Suprapubic skin (tissue), 4 donors: ENCODE measurements at places on chromosomes 16 and 17. TPM values are rescaled to one million over a fixed set of nuclear protein-coding genes. Genes with fewer than 3 reads are reported as not detected.

DNA sequence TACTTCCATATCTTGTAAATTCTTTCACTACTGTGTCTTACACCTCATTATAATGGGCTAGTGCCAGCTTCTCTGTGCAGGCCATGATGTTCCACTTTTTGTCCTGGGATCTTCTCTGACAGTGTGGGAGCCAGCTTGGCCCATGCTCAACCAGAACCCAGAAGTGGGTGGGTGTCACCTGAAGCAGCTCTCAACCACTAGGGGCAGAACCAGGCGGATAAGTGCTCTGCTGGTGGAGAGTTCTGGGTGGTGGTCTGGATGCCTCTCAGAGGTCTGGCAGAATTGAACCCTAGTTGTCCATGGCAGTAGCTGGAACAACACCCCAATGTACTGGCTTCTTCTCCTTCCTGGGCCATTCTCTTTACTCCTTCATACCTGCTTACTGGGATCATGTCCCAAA lies 254.1 kb upstream of the N4BP1 start:
- no peaks in the 10 kb centered on the region for H3K36me3 ChIP-seq
- no peak for DNase-seq
- no peak overlapping the region for H3K4me3 ChIP-seq

DNA sequence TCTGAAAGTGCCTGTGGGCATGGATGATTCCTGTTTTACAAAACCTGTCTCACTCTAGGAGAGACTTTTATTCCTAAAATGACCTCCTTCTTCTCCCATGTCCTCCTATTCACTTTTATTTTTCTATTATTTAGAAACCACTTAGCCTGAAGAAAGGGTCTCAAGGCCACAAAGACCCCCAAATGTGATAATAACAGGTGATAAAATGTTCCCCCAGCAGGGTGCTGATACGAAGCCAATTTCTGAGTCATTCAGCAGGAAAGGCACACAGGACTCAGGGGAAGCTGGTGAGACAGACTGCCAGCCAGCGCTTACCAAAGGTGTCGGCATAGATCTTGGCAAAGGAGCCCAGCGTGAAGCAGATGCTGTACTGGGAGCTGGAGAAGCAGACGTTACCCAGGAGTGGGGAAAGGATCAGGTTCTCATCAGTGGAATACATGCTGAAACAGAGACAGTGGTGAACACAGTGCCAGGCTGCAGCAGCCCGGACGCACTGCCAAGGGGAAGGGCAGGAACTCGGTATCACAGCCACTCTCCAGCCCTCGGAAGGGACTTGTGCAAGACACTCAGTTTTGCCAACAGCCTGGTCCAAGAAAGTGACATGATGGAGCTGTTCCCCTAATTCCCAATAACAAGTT lies 24.6 kb downstream of the HIGD1B start:
- no peaks in the 10 kb centered on the region for H3K27me3 ChIP-seq
- H3K4me3 ChIP-seq = no peak overlapping the region
- no peaks in the 10 kb centered on the region for H3K4me1 ChIP-seq
- H3K36me3 ChIP-seq = peaks cover 96% of the 10 kb centered on the region
- H3K27ac ChIP-seq = no peak overlapping the region
- DNase-seq = no peak

RAMP2 gene
- 21.8 TPM for total RNA-seq

CPHXL2 gene
- total RNA-seq = not detected

PRSS36 gene
- total RNA-seq = 2.2 TPM
